Hematopoietic multipotent progenitor cell (in vitro differentiated cells): ENCODE measurements at places on chromosomes 13 and 19. TPM values are rescaled to one million over a fixed set of nuclear protein-coding genes. Genes with fewer than 3 reads are reported as not detected.

The HPN gene
- under 0.01 TPM for total RNA-seq

The LPAR2 gene
- total RNA-seq: 22.6 TPM

The NCAN gene
- total RNA-seq: not detected

The CCNE1 gene
- 4.0 TPM for total RNA-seq

The IGFL2 gene
- total RNA-seq: not detected

The CEACAM20 gene
- not detected for total RNA-seq

The ZNF443 gene
- 3.5 TPM for total RNA-seq

The FEM1A gene
- 21.0 TPM for total RNA-seq

The SHISA7 gene
- under 0.01 TPM for total RNA-seq

The TMEM145 gene
- not detected for total RNA-seq

The STOML3 gene
- 0.54 TPM for total RNA-seq

The KLHL1 gene
- not detected for total RNA-seq

The SPRED3 gene
- total RNA-seq: under 0.01 TPM

The TPTE2 gene
- total RNA-seq: not detected

The OR10H1 gene
- under 0.01 TPM for total RNA-seq

The ZNF71 gene
- 15.9 TPM for total RNA-seq

The SIAH3 gene
- 0.54 TPM for total RNA-seq

The CBY2 gene
- not detected for total RNA-seq

The RUBCNL gene
- total RNA-seq: 1.6 TPM

The NBEA gene
- total RNA-seq: 4.6 TPM

The BST2 gene
- total RNA-seq: 176 TPM

The DNM2 gene
- 174 TPM for total RNA-seq

The PTOV1 gene
- 109 TPM for total RNA-seq

The PSG3 gene
- not detected for total RNA-seq

The ZNF350 gene
- total RNA-seq: 8.1 TPM

The USHBP1 gene
- 0.27 TPM for total RNA-seq
